RWPE1 (cell line): ENCODE measurements at places on chromosomes 6 and 20.
A peak's percentile ranks its signal among the peaks of the same experiment; 100 is the strongest.

- DNase-seq: no peak
Measured at GRCh38 chr6:7841781-7842468, 68.7 kb downstream of the TXNDC5 start.

GRCh38 chr6:32825966-32826365 is 9.2 kb upstream of the HLA-DOB start:
- DNase-seq: no peak

DNA sequence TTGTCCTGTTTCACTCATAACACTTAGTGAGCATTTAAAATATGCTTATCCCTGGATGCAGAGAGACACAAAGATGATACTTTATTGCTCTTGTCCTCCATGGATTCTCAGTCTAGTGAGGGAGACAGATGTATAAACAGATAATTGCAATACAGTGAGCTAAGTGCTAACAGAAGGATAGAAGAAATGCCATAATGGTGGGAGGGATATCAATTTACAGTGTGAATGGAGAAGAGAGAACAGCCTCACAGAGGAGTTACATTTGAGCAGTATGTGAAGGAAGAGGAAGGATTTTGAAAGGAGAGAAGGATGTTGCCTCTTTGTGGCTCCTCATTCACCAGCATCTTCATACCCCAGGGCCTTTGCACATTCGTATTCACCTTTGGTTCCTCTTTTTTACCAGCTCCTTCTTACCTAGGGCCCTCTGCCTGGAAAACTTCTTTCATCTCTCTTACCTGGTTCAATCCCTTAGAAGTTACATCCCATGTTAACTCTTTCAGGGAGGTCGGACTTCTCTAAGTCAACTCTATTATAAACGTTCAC is 341.7 kb downstream of the PRL start:
- no peak for DNase-seq

- no peak for DNase-seq
Measured at GRCh38 chr6:26328265-26328844, 36.6 kb upstream of the BTN3A2 start.

DNA sequence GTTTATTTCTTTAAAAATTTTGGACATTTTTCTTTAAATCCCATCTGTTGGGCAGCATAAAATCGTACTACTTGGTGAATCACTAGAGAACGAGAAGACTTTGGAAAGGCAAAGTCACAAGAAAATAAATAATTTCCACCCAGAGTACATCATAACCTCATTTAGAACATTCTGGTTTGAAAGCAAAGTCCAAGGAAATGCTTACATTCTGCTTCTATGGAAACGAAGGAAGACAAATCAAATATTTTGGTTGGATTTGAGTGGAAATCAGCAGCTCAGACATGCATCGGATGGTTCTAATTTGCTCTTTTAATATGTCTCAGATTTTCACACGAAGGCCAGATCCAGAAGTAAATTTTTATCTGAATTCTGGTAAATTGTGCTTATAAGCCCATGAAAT is 60.7 kb upstream of the LTV1 start:
- DNase-seq: no peak

GRCh38 chr20:37777012-37777950 is 83.5 kb downstream of the CTNNBL1 start:
- no peak for DNase-seq

GRCh38 chr20:11394145-11394833 is 523.4 kb upstream of the BTBD3 start:
- no peak for DNase-seq

GRCh38 chr6:7147051-7147671 is 39.4 kb downstream of the RREB1 start:
- DNase-seq: no peak

DNA sequence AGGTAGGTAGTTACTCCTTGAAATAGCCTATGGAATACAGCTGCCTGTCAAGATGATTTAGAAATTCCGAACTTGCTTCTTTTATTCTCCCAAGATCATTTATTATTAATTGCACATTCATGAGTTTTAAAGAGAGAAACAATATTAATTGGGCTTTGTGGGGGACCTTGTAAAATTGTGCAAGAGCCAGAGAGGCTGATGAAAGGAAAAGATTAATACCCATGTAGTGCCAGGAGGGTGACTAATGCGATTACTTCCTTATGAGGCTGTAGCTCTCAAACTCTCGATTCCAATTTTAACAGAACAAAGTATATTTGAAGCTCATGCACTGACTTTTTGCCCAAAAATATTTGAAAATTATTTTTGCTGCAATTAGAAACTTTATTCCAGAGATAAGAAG is 423.8 kb upstream of the ID4 start:
- DNase-seq: peak; percentile 46

- DNase-seq: no peak
Measured at GRCh38 chr6:98844244-98845210, 10.2 kb downstream of the POU3F2 start.

GRCh38 chr6:136960781-136961180 is 38.7 kb downstream of the SLC35D3 start:
- DNase-seq: no peak

GRCh38 chr6:138403324-138403800 is 661 bp upstream of the HEBP2 start:
- DNase-seq: peak; percentile 13

DNA sequence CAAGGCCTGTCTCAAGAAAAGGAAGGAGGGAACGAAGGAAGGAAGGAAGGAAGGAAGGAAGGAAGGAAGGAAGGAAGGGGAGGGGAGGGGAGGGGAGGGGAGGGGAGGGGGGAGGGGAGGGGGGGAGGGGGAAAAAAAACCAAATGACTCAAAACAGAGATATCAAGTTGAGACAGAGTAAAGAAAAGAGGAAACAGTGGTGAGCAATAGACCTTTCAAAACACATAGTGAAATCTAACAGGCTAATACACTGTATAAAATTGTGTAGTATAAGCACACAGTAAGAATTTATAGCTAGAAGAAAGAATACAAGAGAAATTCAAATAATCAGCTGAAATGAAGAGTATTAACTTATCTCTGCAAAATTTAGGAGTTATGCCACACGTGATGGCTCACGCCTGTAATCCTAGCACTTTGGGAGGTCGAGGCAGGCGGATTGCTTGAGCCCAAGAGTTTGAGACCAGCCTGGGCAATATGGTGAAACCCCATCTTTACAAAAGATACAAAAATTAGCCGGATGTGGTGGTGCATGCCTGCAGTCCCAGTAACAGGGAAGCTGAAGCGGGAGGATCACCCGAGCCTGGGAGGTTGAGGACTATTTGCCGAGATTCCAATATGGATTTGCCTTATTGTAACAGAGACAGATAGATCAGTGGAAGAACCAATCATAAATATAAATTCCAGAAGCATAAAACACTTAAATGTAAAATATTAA is 123.2 kb downstream of the PRND start:
- DNase-seq: no peak

DNA sequence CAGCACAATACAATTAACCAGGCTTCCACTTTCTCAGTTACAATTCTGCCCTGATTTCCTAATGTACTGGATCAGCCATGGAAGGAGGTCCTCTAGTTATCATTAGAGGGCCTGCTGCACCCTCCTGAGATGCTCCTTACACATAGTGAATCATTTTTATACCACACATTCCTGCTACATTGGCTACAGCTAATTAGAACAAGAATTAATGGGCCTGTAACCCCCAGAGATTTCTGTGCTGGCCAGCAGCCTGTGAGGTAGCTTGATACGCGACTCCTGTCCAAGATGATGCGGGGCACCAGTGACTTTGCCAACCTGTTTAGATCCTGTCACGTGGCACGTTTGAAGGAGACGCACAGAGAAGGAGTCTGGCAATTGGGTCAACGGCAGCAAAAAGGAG is 422.8 kb downstream of the EPM2A start:
- DNase-seq: no peak

DNA sequence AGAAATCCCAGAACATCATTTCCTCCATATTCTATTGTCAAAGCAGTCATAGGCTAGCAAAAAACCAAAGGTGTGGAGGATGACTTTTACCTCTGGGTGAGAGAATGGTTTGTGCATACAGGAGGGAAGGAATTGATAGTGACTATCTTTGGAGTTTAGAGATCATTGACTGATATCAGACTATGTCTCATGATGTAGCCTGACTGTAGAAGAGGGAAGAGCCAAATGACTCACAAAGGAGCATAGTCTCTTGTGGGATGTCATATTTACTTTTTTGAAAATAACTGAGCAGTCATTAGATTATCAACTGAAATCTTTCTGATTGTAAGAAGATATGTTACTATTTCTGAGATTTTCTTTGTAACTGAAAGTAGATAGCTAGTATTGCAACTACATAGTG is 158.5 kb downstream of the FLRT3 start:
- DNase-seq: no peak

- DNase-seq: peak; percentile 5
Measured at GRCh38 chr6:115514656-115515055, 546.0 kb downstream of the FRK start.

- no peak for DNase-seq
Measured at GRCh38 chr6:75250552-75250951, 7.0 kb upstream of the COX7A2 start.

GRCh38 chr20:55057779-55058415 is 582.5 kb downstream of the DOK5 start:
- DNase-seq: no peak

DNA sequence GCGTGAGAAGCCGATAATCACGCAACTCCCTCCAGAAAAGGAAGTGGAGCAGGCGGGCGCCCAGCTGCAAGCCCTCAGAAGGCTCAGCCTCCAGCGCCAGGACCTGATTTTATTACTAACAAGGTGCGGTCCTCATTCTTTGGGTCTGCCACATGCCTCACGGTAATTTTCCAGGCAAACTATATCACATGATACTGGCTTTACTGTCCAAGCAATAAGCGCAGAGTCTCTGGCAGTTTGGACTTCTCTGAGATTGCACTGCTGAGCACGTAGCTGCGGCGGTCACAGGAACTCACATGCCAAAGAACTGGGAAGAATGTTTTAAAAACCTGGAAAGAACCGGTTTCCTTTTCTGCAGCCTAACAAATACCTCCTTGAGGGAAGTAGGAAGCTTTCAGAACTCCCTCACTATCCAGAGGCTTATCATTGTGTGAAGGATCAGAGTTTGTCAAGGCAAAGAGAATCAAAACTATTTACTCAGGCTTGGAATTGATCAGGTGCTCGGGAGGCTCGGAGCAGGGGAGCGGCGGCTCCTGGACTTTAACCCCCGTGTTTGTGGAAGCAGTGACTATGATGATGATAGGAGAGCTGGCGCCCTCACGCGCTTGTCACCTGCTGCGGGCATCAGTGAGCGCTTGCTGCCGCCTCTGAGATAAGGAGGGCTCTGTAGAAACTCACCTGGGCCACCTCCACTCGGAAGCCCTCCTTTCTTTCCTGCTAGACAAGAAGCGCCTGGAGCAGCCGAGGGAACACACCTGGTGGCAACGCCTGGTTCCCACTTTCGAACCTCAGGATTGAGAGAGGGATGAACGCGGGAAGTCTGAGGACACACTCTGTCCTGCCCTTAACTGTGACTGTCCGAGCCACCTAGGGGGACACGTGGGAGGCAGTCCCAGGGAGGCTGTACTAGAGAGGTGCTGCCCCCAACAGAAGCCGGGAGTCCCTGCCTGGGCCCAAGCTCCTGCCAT is 27.2 kb upstream of the SYNJ2 start:
- no peak for DNase-seq

- DNase-seq: no peak
Measured at GRCh38 chr6:42269974-42270510, 52.4 kb upstream of the MRPS10 start.

DNA sequence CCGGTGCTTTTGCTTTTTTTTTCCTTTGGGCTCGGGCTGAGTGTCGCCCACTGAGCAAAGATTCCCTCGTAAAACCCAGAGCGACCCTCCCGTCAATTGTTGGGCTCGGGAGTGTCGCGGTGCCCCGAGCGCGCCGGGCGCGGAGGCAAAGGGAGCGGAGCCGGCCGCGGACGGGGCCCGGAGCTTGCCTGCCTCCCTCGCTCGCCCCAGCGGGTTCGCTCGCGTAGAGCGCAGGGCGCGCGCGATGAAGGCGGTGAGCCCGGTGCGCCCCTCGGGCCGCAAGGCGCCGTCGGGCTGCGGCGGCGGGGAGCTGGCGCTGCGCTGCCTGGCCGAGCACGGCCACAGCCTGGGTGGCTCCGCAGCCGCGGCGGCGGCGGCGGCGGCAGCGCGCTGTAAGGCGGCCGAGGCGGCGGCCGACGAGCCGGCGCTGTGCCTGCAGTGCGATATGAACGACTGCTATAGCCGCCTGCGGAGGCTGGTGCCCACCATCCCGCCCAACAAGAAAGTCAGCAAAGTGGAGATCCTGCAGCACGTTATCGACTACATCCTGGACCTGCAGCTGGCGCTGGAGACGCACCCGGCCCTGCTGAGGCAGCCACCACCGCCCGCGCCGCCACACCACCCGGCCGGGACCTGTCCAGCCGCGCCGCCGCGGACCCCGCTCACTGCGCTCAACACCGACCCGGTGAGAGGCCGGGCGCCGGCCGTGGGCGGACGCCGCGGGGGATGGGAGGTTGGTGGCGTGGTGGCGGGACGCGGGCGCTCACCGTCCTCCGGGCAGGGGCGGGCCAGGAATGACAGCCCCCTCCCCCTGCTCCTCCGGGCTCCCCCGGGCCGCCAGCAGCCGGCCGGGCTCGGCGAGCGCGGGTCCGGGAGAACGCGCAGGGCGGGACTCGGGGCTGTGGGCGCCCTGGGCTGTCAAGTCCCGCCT is 606 bp downstream of the ID4 start:
- no peak for DNase-seq

DNA sequence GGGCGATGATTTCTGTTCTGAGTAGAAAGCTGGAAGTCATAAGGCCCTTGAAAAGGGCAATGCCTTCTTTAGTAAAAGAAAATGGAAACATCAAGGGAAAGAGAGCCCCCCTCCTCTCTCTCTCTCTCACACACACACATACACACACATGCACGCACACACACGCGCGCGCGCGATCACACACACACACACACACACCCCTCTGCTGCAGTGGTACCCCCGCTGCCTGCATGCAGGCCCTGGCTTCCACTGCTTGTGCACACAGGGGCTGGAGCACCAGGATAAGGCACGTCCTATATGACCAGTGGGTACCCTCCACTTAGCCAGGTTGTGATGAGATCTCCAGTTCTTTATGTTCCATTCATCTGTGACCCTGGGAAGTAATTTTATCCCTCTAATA is 300.9 kb downstream of the SLC35F1 start:
- no peak for DNase-seq

DNA sequence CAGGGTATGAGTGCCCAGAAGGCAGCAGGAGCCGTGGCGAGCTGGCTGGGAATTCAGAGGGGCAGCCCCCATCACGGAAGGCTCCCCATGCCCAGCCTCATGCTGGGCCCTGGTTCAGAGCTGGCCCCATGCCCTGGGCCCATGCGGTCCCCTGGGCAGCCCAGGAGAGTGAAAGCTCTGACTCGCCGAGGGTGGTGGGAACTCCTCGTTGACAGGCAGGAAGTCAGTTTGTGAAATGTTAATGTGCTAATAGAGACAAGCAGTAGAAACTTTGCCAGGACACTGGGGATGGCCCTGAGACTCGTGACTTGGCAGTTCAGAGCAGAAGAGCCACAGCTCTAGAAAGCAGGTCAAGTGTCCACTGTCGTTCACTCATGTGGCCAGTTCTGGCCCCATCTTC is 353.0 kb downstream of the TAF4 start:
- DNase-seq: no peak
